ENCODE measurements at places on chromosomes 11 and 22. TPM values are rescaled to one million over a fixed set of nuclear protein-coding genes. Genes with fewer than 3 reads are reported as not detected.

ST13 gene
- total RNA-seq, result 198 TPM

HIPK3 gene
- total RNA-seq, result 24.5 TPM

UBASH3B gene
- total RNA-seq, result 34.4 TPM

LIF gene
- 34.2 TPM for total RNA-seq

UBQLN3 gene
- total RNA-seq, result not detected

SLC29A2 gene
- 8.7 TPM for total RNA-seq
